ENCODE measurements at places on chromosomes 6 and 20. TPM values are rescaled to one million over a fixed set of nuclear protein-coding genes. Genes with fewer than 3 reads are reported as not detected.

DNA sequence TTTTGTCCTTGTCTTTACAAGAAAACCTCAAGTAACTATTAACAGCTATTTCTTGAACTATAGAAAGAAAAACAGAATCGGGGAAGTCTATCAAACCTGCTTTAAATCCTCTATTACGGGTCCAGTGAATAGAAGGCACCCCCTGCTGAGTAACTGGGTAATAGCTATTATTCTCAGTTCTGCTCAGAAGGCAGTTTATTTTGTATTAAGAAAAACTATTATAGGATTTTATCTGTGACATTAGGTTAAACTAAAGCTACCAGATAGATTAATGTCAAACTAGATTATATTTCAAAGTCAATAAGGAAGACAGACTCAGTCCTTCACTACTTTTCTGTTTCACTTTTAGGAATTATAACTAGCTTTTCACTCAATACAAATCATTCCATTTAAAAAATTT, 93.7 kb downstream of the DST start:
- DNase-seq: peak; percentile 36

DNA sequence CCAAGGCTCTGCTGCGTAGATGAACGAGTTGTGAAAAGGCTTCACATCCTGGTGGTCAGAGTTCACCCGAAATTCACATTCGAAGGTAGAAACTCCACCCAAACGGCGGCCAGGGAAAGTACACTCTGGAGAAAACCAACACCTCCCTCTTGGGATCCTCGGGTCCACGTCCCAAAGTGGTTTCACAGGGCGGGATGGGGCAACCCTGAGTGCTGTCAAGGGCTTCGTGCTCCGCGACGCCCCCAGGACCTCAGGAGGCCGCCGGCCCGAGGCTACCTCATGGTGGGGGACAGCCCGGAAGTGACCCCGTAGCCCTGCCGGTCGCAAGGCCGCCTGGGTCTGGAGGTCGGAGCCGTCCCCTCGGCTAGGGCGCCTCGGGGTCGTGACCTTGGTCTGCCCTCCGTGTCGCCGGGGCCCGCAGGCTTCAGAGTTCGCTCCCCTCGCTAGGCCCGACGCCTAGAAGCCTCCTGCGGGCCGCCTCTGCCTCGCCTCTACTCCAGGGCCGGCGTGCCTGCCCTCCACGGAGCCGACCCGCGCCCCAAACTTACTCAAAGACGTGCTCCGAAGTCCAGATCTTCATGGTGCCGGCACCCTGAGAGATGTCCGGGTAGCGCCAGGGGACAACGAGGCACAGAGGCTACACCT, at the start of gene PRELID3B:
Gene PRELID3B, minus strand, starts transcription at position 636 of the 645 bp plus-strand sequence. Its CDS starts 56 bp downstream, at position 580.
- DNase-seq: no peak

GRCh38 chr20:37841389-37841788, 61.5 kb upstream of the VSTM2L start:
- DNase-seq: peak; percentile 16

GRCh38 chr6:161405418-161405817, 131.6 kb upstream of the AGPAT4 start:
- DNase-seq: no peak

The LHFPL5 gene
- total RNA-seq: not detected

The BCAS1 gene
- 0.17 TPM for total RNA-seq

DNA sequence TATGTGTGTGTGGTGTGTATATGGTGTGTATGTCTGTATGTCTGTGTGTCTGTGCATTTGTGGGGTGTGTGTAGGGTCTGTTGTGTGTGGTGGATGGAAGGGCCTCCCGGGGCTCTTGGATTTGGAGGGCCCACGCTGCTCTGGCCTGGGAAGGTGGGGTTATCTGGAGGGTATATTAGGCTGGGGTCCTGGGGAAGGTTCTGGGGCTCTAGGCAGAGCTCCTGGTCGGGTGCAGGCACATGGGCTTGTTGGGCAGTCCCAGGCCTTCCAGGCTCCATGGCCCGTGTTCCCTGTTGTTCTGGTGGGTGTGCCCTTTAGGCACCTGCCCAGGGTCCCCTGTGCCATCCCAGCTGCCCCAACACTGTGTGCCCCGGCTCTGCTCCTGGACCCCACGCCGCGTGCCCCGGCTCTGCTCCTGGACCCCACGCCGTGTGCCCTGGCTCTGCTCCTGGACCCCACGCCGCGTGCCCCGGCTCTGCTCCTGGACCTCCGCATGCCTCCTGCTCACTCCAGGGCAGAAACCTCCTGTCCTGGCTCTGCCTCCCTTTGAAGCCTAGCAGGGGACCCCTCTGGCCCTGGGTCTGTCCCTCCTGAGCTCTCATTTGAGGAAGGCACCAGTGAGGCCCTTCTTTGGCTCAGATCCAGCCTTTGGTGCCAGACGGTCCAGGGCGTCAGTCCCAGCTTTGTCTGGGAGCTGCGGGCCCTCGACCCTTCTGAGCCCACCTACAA, 10.2 kb upstream of the MYT1 start:
- DNase-seq: no peak

The VIP gene
- total RNA-seq: not detected

The DSN1 gene
- total RNA-seq: 8.1 TPM

The AIF1 gene
- not detected for total RNA-seq

DNA sequence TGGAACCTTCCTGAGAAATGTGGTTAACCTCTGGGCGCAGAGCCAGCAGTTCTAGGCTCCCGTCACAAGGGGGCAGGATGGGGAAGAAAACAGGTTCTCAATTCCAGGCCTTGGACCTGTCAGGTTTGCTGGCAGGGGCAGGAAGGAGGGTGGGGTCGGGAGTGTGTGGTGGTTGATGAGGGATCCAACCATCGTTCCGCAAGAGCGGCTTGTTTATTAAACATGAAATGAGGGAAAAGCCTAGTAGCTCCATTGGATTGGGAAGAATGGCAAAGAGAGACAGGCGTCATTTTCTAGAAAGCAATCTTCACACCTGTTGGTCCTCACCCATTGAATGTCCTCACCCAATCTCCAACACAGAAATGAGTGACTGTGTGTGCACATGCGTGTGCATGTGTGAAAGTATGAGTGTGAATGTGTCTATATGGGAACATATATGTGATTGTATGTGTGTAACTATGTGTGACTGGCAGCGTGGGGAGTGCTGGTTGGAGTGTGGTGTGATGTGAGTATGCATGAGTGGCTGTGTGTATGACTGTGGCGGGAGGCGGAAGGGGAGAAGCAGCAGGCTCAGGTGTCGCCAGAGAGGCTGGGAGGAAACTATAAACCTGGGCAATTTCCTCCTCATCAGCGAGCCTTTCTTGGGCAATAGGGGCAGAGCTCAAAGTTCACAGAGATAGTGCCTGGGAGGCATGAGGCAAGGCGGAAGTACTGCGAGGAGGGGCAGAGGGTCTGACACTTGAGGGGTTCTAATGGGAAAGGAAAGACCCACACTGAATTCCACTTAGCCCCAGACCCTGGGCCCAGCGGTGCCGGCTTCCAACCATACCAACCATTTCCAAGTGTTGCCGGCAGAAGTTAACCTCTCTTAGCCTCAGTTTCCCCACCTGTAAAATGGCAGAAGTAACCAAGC, 29.6 kb downstream of the SRSF3 start:
- peak; percentile 72 for DNase-seq

The RNF182 gene
- 10.8 TPM for total RNA-seq

DNA sequence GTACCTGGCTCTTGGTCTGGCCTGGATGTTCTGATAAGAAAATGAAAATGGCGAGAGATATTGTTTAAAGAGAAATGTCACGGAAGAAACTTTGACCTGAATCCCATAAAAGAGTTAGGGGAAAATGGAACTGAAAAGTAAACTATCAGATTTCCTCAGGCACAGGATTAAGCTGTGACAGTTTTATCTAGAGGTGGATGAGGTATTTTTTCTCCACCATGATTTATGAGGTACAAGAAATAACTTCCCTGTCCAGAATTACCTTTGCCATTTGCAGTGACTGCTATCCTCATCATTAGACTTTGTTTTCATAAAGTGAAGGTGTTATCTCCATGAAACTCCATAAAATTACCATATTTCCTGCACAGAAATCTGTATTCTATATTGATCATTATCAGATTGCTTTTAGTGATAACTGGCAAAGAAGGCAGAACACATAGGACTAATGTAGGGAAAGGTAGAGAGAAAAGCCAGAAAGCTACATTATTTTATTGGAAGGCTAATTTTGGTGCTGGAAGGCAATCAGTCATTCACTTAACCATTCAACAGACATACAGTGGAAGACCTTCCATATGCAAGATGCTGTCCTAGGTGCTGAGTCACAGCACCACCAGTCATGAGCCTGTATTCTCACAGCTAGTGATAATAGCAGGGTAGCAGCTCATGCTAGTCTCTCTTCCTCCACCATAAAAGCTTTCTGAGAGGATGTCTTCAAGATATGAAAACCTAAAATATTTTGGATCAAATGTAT, 427.3 kb upstream of the CITED2 start:
- peak; percentile 29 for DNase-seq

- peak; percentile 2 for DNase-seq
Measured at GRCh38 chr6:133368664-133369063, 127.5 kb downstream of the EYA4 start.

DNA sequence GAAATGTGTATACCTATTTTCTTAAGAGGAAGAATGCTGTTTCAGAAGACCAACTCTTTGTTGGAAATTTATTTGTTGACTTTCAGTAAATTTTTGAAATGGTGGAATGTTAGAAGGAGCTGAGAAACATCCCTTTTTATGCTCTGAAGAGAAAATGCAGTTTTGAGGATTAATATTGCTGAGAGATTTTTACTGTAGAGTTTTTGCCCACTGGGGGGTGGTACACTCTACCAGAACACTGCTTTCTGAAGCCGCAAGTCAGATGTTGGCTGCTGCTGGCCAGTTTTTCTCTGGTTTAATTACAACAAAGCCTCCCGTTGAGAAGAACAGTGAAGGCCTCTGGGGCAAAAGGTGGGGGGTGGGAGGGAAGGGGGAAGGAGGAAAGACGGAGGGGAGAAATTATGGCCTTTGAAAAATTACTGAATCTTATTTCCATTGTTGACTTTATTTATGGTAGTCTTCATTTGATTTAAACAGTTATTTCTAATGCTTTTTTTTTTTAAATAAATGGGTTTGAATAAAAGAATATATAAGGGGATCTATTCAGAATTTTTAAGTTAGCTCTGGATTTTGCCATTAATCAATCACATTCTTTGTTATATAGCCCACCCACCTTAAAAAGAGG, 3.0 kb downstream of the FLRT3 start:
- peak; percentile 83 for DNase-seq

GRCh38 chr6:139640448-139640847, 266.0 kb upstream of the CITED2 start:
- DNase-seq: peak; percentile 21

GRCh38 chr6:20338156-20338555, 63.5 kb upstream of the E2F3 start:
- peak; percentile 17 for DNase-seq

DNA sequence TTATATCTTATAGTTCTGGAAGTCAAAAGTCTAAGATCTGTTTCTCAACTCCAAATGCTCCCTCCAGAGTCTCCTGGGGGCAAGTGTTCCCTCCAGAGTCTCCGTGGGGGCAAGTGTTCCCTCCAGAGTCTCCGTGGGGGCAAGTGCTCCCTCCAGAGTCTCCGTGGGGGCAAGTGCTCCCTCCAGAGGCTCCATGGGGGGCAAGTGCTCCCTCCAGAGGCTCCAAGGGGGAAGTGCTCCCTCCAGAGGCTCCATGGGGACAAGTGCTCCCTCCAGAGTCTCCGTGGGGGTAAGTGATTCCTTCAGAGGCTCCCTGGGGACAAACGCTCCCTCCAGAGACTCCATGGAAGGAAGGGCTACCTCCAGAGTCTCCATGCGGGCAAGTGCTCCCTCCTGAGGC, 34.0 kb upstream of the THBS2 start:
- DNase-seq: no peak

GRCh38 chr6:47323321-47323720, 13.6 kb upstream of the TNFRSF21 start:
- DNase-seq: no peak

GRCh38 chr6:53441035-53441493, 92.3 kb upstream of the ELOVL5 start:
- no peak for DNase-seq

The CCN5 gene
- total RNA-seq: 0.10 TPM

GRCh38 chr6:28496099-28496779, 19.4 kb downstream of the GPX6 start:
- DNase-seq: peak; percentile 43

DNA sequence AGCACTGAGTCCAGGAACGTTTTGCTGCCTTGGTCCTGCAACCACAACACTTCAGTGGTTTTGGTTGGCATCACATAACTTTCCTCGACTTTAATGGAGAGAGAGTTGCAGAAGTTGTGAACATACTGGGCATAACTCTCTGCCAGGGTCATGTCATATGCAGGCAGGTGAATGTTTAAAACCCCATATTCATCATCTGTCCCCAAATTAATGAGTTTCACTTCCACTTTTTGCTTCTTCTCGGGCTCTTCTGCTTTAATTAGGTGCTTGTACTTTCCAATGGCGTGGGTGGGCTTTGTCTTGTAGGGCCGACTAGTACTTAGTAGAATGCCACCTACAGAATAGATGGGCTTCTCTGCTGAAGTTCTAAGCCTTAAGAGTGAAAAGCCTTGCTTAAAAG, 45.2 kb upstream of the TFAP2A start:
- DNase-seq: peak; percentile 64

The LBP gene
- 0.35 TPM for total RNA-seq

- no peak for DNase-seq
Measured at GRCh38 chr6:137536104-137536773, 42.0 kb upstream of the OLIG3 start.

DNA sequence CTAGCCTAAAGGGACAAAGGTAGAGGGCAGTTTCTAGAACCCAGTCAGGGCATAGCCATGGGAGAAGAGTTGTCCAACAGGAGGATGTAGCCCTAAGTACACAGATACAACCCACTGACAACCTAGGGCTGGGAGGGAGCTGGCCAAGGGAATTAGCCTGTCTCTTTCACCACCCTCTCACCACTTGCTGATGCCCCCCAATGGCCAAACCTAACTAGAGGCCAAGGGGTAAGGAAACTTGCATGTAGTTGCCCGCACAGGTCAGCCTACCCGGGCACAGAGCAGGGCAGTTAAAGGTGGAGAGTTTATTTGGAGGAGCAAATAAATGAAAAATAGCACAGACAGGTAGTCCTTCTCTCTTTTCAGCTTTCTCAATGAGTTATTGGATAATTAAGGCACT, 143.3 kb downstream of the LRFN2 start:
- no peak for DNase-seq

The PBOV1 gene
- total RNA-seq: not detected

- peak; percentile 72 for DNase-seq
Measured at GRCh38 chr6:1082285-1082935, 229.5 kb upstream of the FOXQ1 start.

GRCh38 chr20:31474097-31474436, 860 bp downstream of the DEFB124 start:
- DNase-seq: no peak

DNA sequence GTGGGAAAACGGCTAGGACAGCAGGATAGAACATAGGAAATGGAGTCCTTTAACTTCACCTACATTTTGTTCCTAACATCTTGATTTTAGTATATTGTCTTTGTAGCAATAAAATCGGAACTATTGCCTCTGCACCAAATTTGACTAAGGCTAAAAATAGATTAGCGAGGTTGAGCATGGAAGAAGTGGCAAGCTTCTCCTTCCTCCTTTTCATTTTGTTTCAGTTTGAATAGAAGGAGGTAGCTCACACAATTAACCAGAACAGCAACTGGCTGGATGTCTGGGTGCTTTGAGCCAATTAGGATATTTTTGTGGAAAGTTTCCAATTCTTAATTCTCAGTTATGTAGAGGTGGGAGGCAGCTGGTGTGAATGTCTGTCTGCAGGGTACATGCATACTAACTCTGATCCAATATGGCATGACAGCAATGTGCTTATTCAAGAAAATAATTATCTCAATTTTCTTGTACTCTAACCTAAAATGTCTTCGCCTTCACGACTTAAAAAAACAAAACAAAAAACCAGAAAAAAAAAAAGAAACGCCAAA, 3.1 kb upstream of the HECA start:
- DNase-seq: no peak

- DNase-seq: no peak
Measured at GRCh38 chr6:48110436-48111142, 408 bp downstream of the PTCHD4 start.

Data from renal cortical epithelial cell (primary cell).